ENCODE measurements at places on chromosomes 1 and 21. TPM values are rescaled to one million over a fixed set of nuclear protein-coding genes. Genes with fewer than 3 reads are reported as not detected.

- peaks cover 75% of the 10 kb centered on the region for H3K36me3 ChIP-seq
- DNase-seq: no peak
- no peaks in the 10 kb centered on the region for H3K27me3 ChIP-seq
- H3K4me3 ChIP-seq: no peak overlapping the region
- peaks cover 59% of the 10 kb centered on the region for H3K4me1 ChIP-seq
- peak overlapping the region; percentile 60 for H3K27ac ChIP-seq
Measured at GRCh38 chr1:157133426-157133825, 4.8 kb downstream of the ETV3 start.

PRRX1 gene
- total RNA-seq: 108 TPM

DNA sequence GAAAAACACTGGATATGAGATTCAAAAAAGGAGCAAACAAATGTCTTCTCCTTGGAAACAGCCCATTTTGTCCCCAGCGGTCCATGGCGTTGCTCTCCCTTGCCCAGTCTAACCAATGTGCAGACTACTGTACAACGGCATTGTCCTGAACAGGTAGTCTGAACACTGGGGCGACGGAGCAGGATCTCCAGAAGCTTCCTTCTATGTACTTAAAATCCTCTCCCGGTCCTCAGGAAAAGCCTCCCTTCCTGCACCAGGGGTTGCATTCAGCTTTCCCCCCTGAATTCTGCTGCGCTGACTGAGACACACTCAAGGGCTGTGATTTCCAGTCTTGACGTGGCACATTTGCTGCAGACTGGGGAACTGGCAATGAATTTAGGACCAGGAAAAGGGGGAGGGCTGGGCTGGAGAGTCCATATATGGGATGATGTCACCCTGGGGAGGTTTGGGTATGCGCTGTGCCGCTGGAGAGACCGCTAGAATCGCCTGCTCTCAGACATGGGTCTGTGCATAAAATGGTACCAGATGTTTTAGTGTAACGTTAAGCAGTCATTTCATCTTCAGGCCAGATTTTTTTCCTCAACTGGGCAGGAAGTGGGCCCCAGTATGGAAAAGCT is 275.9 kb upstream of the C1orf105 start:
- H3K4me3 ChIP-seq: peak overlapping the region; percentile 51
- peak overlapping the region; percentile 94 for H3K27ac ChIP-seq
- peak; percentile 97 for DNase-seq
- peaks cover 15% of the 10 kb centered on the region for H3K4me1 ChIP-seq
- no peaks in the 10 kb centered on the region for H3K27me3 ChIP-seq
- no peaks in the 10 kb centered on the region for H3K36me3 ChIP-seq

DNA sequence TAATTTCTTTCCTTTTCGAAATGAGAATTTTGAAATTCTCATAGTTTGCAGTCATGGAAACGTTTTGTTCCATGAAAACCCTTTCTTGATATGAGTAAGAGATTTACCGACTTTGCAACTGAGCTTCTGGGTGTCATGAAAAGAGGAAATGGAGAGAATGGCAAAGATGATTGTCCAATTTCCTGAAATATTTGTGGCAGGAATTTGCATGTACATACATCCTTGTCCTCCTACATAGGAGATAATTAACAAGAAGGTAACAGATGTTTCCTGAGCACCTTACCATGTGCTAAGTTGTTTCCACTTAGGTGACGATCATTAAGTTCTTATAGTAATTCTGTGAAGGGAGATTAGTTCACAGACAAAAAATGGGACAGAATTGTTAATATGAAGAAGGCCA is 170.7 kb downstream of the NEGR1 start:
- no peaks in the 10 kb centered on the region for H3K27me3 ChIP-seq
- no peak overlapping the region for H3K4me3 ChIP-seq
- no peaks in the 10 kb centered on the region for H3K36me3 ChIP-seq

- no peak for DNase-seq
- no peaks in the 10 kb centered on the region for H3K36me3 ChIP-seq
- H3K27me3 ChIP-seq: no peaks in the 10 kb centered on the region
- no peak overlapping the region for H3K4me3 ChIP-seq
- no peak overlapping the region for H3K27ac ChIP-seq
- no peaks in the 10 kb centered on the region for H3K4me1 ChIP-seq
Measured at GRCh38 chr21:26570203-26570602, 2.9 kb downstream of the CYYR1 start.

DNA sequence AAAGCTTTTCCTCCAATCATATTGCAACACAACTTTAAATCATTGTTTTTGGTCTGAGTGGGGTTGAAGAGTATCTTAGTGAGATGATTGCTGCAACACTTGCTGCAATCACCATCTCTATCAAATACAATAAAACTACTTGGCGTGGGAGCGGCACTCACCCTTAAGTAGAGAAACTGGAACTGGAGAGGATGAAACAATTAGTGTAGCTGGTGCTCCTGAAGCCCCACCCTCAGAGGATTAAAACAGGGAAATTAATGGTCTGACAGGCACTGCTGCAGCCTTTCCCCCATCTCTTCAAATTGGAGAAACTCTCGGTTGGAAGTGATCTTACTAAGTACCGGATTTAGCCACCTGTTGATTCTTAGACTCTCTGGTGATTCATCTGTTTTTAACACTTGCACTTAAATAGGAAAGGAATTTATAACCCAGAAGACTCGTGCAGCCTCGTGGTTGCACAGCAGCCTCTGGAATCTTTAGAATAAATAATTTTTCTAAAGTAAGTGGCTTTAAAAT is 80.5 kb upstream of the KIF26B start:
- H3K4me3 ChIP-seq: no peak overlapping the region
- H3K27me3 ChIP-seq: no peaks in the 10 kb centered on the region
- H3K27ac ChIP-seq: no peak overlapping the region
- no peaks in the 10 kb centered on the region for H3K36me3 ChIP-seq

- no peaks in the 10 kb centered on the region for H3K36me3 ChIP-seq
- H3K27ac ChIP-seq: no peak overlapping the region
- no peak overlapping the region for H3K4me3 ChIP-seq
- no peaks in the 10 kb centered on the region for H3K27me3 ChIP-seq
Measured at GRCh38 chr1:9016455-9016854, 9.8 kb downstream of the SLC2A7 start.

DNA sequence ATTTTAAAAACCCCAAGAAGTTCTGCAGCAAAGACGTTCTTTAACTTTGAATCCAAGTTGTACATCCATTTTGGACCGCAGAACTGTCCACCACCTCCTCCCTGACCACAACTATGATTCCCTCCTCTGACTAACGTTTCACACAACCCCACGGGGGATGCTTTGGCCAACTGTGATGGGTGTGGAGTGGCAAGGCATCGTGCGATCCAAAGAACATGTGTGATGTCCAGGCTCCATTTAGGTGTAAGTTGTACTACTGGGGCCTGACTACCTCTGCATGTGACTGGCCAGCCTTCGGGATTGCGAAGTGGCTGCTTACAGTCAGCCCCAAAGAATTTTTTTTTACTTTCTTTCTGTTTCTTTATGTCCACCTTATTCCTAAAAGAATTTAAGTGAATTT is 6.7 kb downstream of the KCNJ15 start:
- no peak overlapping the region for H3K27ac ChIP-seq
- DNase-seq: no peak

ZBTB8B gene
- not detected for total RNA-seq

GRCh38 chr1:220879076-220879508 is at the start of gene HLX:
Gene HLX, plus strand, starts transcription at chr1:220879443. Its CDS starts 415 bp downstream, at chr1:220879858.
- H3K27me3 ChIP-seq: no peaks in the 10 kb centered on the region
- no peaks in the 10 kb centered on the region for H3K36me3 ChIP-seq
- peak within 1 kb of the TSS; percentile 94 for H3K27ac ChIP-seq
- DNase-seq: peak; percentile 95
- peak within 1 kb of the TSS; percentile 68 for H3K4me3 ChIP-seq

DNA sequence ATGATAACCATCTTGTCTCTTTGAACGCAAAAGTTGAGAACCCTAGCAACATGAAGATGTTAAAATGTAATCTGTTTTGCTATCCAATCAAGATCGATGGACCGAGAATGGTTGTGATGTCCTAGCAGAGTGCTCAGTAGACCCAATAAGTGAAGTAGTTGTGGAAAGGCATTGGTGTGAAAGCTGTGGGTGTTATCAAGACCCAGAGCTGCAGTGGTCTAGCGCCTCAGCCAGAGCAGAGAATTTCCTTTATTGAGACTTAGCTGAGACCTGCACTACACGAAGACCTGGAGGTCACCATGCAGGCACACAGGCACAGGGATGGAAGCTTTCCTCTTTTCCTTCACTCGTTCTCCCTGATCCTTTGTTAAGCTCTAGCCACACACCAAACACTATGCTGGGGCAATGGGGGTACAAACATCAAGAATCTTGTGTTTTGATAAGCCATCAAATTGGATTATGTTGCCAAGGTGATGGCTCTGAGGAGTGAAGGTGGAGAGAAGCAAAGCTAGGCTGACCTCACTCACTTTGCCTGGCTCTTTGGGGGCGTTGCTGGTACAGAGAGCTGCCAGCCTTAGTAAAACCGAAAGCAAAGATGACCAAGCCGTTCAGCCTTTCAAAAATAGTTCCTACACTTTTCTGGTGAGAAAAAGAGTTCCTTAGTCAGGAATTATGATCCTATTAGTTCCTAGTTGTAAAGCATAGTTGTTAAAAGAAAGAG is 24.1 kb downstream of the METTL13 start:
- H3K27ac ChIP-seq: no peak overlapping the region
- DNase-seq: no peak
- no peaks in the 10 kb centered on the region for H3K36me3 ChIP-seq
- H3K27me3 ChIP-seq: no peaks in the 10 kb centered on the region

GRCh38 chr21:33388188-33388587 is 15.0 kb upstream of the IFNGR2 start:
- no peaks in the 10 kb centered on the region for H3K36me3 ChIP-seq
- DNase-seq: no peak
- no peak overlapping the region for H3K27ac ChIP-seq
- H3K4me3 ChIP-seq: no peak overlapping the region
- peaks cover 11% of the 10 kb centered on the region for H3K4me1 ChIP-seq

DNA sequence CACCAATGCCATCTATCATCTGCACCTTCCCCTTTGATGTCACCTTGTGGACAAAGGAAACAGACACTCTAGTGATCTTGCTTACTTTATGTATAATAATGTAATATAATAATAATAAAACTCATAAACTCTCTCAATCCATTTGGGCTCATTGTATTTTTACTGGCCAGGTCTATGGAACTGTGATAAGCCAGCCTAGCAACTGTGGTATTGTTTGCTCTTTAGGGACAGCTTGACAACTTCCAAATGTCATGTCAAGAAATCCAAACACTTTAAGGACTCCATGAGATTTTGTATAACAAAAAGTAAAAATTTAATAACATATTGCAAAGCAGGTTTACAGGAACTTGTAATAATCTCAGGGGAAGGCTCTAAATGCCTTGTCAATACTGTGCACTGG is 1163.4 kb upstream of the TMPRSS15 start:
- no peak overlapping the region for H3K4me3 ChIP-seq
- H3K36me3 ChIP-seq: no peaks in the 10 kb centered on the region
- no peaks in the 10 kb centered on the region for H3K4me1 ChIP-seq

DNA sequence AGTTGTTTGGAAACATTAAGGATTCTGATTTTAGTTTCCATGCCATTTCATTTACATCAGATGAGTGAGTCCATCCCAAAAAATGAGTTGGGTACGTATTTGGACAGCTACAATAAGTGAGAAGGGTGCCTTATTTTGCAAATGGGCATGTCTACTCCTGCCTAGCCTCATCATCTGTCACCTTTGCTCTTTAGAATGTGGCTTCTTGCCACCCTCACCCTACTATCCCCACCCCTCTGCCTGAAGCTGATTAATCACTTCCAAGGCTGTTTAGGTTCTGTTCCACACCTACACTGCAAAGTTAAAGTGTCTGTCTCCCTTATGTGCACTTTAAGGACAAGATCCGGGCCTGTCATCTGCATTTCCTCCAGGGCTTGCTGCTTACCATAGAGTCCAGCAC is 61.2 kb downstream of the ST6GALNAC5 start:
- no peak overlapping the region for H3K27ac ChIP-seq
- H3K4me3 ChIP-seq: no peak overlapping the region
- no peaks in the 10 kb centered on the region for H3K27me3 ChIP-seq

- H3K27me3 ChIP-seq: no peaks in the 10 kb centered on the region
- H3K4me3 ChIP-seq: no peak overlapping the region
- no peak for DNase-seq
- no peaks in the 10 kb centered on the region for H3K36me3 ChIP-seq
Measured at GRCh38 chr1:212149566-212149965, 114.0 kb downstream of the DTL start.

IRF6 gene
- total RNA-seq: 83.5 TPM

DNA sequence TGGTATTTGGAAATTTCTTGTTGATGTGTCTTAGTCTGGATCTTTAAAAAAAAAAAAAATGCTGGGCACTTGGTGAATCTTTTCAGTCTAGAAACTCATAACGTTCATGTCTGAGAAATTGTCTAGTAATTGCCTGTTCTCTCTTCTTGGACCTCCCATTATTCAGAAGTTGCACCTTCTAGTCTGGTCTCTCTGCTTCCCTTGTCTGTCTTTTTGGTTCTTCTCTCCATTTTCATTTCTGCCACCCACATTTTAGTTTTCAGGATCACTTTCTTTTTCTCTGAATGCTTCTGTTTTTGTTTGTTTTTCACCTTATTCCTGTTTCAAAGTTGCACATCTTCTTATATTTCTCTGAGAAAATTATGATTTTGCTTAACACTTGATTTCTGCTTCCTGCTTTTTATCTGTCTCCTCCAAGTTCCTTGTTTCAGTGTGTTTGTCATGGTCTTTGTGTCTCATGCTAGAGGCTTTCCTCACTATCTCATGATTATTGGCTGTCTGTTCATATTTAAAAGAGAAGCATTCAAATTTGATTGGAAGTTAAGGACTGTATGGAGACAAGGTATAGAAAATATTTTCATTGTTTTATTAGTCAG is 21.3 kb downstream of the BACE2 start:
- H3K4me1 ChIP-seq: peaks cover 16% of the 10 kb centered on the region
- no peaks in the 10 kb centered on the region for H3K27me3 ChIP-seq
- no peak overlapping the region for H3K27ac ChIP-seq
- H3K4me3 ChIP-seq: no peak overlapping the region
- H3K36me3 ChIP-seq: no peaks in the 10 kb centered on the region

CELA3B gene
- total RNA-seq: not detected

CD84 gene
- 8.1 TPM for total RNA-seq

DNA sequence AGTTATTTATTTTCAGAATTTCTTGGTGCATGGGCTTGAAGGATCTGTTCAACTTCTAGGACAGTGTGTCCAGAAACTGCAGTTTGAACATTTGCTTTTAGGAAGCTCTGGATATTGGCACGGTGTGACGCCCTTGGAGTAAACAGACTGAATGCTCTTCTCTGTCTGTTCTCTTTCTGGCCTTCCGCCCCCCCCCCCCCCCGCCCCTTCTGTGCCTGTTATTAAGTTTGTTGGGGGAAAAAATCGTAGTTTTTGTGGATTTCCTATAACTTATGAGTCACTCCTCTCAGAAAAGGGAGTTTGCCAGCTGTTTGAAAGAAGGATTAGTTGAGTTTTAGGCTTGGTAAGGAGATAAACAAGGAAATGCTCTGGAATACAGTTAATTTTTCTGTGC is 1.2 kb downstream of the KCTD3 start:
- DNase-seq: no peak
- peak overlapping the region; percentile 98 for H3K27ac ChIP-seq
- peaks cover 48% of the 10 kb centered on the region for H3K4me1 ChIP-seq
- H3K27me3 ChIP-seq: no peaks in the 10 kb centered on the region

All from vagina (tissue), 2 donors.